CD4-positive, alpha-beta T cell treated with Interleukin-12 subunit alpha and Interleukin-12 subunit beta, for 1 hour (primary cell): ENCODE measurements at places on chromosomes 3 and 15.

DNA sequence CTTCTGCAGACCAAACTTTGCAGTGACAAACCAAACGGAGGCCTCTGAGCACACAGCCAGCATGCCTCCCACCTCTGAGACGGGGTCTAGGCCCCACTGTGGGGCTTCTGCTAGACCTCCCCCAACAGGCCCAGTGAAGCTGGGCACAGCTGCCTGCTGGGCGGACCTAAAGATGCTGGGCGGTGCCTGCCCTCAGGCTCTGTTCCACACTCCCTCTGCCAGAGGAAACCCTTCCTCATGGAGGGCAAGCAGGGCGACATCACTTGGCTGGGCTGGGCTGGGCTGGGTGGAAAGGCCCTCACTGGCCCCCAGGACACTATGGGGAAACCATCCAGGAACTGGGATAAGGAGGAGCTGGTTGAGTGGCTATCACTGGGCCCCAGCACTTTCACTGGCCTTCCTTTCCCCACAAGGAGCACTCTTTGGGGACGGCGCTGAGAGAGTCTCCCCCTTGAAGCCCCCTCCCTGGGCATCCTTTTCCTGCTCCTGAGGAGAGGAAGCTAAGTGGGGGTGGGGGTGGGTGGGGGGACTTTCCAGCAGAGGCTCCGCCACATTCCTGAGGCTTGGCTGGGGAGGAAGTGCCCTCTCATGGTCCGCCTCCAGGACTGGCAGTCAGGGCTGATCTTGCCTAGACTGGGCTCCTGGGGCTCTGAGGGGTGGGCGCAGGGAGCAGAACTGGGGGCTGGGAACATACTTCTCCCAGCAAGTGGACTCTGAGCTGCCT is 98.1 kb upstream of the HACD2 start:
- no peak for DNase-seq

DNA sequence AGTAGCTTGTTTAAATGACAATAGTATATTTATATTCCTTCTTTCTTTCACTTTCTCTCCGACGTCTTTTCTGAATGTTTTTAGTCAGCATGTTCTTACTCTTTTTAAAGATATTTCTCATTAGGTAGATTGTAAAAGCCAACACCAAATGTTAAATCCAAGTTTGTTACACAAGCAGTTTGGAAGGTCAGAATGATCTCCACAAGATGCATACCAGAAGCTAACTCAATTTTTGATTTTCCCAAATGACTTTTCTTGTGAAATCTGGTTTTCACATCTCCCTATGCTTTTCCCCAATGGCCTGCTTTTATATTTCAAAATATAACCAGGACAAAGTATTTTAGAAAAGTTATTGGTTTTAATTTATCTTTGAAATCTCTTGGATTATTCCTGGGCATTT is 49.7 kb upstream of the TPRG1 start:
- no peak for DNase-seq

- DNase-seq, result no peak
Observed at GRCh38 chr3:129758785-129759320, 134.7 kb downstream of the TMCC1 start.

- peak; percentile 10 for DNase-seq
Observed at GRCh38 chr3:120182613-120183511, 88.6 kb upstream of the GSK3B start.

DNA sequence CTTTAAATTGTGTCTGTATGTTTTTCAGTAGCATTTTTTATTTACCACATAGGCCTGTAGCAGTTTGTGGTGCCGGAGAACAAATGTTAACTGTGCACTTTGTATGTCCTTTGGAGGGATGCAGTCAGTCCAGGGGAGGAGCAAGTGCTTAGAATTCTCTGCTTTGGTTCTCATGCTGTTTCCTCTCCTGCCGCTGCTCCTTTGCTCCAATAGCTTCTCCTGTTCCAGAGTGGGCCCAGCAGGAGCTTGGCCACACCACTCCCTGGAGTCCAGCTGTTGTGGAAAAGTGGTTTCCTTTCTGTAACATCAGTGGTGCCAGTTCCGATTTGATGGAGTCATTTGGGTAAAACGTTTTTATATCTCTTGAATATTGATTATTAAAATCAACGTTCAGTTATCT is 16.6 kb downstream of the TICRR start:
- no peak for DNase-seq

- DNase-seq, result no peak
Observed at GRCh38 chr3:168859574-168859973, 763.9 kb upstream of the GOLIM4 start.

DNA sequence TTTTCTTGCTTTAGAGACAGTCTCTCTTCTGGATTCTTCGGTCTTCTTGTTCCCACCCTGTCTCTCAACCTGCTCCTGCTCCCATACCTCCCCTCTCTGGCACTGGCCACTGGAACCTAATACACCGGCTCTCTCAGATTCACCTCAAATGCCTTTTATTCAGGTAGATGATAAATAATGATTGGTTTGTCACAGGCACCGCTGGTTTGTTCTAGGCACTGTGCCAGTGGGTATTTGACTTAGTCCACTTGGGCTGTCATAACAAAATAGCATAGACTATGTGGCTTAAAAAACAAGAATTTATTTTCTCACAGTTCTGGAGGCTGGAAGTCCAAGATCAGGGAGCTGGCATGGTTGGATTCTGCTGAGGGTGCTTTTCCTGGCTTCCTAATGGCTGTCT is 278.2 kb upstream of the STT3B start:
- no peak for DNase-seq

DNA sequence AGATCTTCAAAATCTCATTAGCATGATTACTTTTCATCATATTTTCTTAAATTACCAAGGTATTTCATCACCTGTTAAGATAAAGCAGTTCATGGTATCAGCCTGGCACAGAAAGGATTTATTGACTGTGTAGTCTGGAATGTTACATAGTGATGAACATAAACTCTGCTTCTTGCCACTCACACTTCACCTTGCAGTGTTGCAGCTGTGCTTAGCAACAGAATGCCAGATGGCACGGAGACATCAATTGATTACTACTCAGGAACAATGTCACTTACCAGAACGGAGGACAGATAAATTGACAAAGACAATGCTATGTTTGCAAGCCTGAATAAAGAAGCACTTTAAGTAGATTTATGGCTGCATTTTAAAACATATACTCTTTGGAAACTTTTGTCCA is 15.0 kb upstream of the BCHE start:
- no peak for DNase-seq

DNA sequence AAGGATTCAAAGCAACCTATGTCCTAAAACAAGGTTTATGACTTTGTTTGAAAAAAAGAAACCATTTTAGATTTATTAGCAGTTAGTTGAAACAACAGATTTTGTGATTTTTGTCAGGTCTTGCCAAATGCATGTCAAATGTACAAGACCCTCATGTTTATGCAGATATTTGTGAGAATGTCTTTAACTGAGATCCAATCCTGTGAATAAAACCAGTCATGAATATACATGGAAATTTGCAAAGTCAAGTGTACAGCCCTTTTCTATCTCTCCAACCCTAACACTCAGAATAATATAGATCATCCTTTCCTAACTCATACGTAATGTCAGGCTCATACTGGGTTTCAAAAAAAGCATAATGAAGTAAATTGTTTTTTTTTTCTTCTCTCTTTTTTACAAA is 76.4 kb downstream of the DUT start:
- DNase-seq, result no peak
